ENCODE measurements at places on chromosomes 12 and 14.

GRCh38 chr14:55097881-55098560 is 31.0 kb upstream of the LGALS3 start:
- H3K27me3 ChIP-seq, result no peaks in the 10 kb centered on the region
- peak; percentile 67 for DNase-seq
- peak overlapping the region; percentile 47 for H3K4me3 ChIP-seq

DNA sequence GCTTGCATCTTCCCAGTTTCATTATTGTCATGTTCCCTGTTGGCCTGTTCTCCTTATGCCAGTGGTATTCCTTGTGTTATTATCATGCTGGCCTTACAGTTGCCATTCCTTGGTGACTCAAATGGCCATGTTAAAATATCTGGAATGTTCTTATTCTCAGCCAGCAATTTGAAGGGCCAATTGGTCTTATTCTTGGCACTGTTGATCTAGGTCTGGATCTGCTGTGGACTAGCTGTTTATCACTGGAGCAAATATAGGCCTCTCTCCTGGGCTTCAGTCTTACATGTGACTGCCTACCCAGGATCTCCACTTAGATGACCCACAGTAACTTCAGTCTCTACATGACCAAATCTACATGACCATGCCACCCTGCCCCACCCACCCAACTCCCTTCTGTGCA is 5.4 kb downstream of the CIPC start:
- no peak overlapping the region for H3K4me3 ChIP-seq
- no peaks in the 10 kb centered on the region for H3K27me3 ChIP-seq
- H3K27ac ChIP-seq, result no peak overlapping the region
- DNase-seq, result no peak
- peaks cover 13% of the 10 kb centered on the region for H3K36me3 ChIP-seq

DNA sequence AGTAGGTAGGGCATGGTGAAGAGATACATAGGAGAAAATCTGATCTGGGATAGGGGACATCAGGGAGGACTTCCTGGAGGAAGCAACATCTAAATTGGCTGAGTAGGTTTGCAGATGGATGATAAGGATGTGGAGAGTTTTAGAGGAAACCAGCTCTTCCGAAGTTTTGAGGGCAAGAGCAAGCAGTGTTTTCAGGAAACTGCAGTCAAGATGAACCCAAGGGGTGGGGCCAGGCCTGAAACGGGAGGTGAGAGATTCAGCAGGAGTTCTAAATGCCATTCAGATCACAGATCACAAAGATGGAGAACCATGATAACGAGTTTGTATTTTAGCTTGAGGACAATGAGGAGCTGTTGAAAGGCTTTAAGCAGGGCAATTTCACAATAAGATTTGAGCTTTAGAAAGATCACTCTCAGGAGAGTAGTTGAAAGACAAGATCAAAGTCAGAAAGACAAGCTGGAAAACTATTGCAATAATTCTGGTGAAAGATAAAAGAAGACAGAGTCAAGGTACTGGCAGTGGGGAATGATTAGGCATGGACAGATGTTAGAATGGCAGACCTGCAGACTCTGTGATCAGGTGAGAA is 70.1 kb upstream of the PLXNC1 start:
- H3K27me3 ChIP-seq, result peaks cover 16% of the 10 kb centered on the region
- no peak for DNase-seq
- no peak overlapping the region for H3K4me3 ChIP-seq
- no peak overlapping the region for H3K27ac ChIP-seq
- H3K36me3 ChIP-seq, result no peaks in the 10 kb centered on the region

- H3K4me3 ChIP-seq, result no peak overlapping the region
- H3K27me3 ChIP-seq, result no peaks in the 10 kb centered on the region
- peaks cover 11% of the 10 kb centered on the region for H3K36me3 ChIP-seq
Measured at GRCh38 chr12:54229624-54230212, 40.9 kb upstream of the SMUG1 start.

GRCh38 chr14:59776468-59776867 is 94.1 kb downstream of the RTN1 start:
- H3K27ac ChIP-seq, result no peak overlapping the region
- H3K27me3 ChIP-seq, result peaks cover 2% of the 10 kb centered on the region

Data from activated CD4-positive, alpha-beta memory T cell treated with anti-CD3 and anti-CD28 coated beads, Interleukin-2, amount 10 ng/mL, durations not matched to agents 7 days and 5 days (primary cell).